ENCODE measurements at places on chromosomes 2 and 18. TPM values are rescaled to one million over a fixed set of nuclear protein-coding genes. Genes with fewer than 3 reads are reported as not detected.
A peak's percentile ranks its signal among the peaks of the same experiment; 100 is the strongest.

RNF125 gene
- polyA plus RNA-seq = 9.7 TPM

RTP5 gene
- polyA plus RNA-seq = not detected

SPP2 gene
- polyA plus RNA-seq = not detected

CPLX4 gene
- polyA plus RNA-seq = not detected

HK2 gene
- polyA plus RNA-seq = 5.9 TPM

PCARE gene
- polyA plus RNA-seq = 0.03 TPM

LYG1 gene
- 3.0 TPM for polyA plus RNA-seq

C1GALT1C1L gene
- 2.0 TPM for polyA plus RNA-seq

SERPINB11 gene
- not detected for polyA plus RNA-seq

HES6 gene
- 4.5 TPM for polyA plus RNA-seq

DNA sequence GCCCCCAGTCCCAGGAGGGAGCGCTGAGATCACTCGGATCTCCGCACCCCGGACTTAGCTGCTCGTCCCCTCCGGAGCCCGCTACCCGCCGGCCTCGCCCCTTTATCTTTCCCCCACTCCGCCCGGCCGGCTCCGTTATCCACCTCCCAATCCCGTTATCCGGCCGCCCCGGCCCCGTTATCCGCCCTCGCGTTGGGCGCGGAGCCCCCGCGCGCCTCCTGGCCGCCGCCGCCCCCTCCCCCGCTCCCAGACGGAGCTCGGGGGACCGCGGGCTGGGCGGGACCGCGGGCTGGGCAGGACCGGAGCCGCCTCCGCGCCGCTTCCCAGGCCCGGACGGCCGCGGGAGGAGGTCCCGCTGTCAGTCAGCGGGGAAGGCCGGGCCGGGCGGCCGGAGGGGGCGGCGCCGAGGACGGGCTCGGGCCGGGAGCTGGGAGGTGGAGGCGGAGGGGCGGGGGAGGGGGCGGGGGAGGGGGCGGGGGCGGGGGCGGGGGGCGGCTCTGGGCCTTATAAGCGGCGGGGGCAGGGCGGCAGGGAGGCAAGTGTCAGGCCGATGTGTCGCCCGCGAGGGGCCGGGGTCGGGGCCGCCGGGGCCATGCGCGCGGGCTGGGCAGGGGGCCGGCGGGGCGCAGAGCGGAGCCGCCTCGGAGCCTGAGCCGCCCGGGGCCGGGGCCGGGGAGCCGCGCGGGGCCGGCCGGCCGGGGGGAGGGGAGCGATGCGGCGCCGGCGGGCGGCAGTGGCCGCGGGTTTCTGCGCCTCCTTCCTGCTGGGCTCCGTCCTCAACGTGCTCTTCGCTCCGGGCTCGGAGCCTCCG lies at the start of gene PKDCC:
Gene PKDCC, plus strand, starts transcription at position 534 of the 811 bp plus-strand sequence. Its CDS starts 179 bp downstream, at position 713.
- DNase-seq = peak; percentile 90

DNA sequence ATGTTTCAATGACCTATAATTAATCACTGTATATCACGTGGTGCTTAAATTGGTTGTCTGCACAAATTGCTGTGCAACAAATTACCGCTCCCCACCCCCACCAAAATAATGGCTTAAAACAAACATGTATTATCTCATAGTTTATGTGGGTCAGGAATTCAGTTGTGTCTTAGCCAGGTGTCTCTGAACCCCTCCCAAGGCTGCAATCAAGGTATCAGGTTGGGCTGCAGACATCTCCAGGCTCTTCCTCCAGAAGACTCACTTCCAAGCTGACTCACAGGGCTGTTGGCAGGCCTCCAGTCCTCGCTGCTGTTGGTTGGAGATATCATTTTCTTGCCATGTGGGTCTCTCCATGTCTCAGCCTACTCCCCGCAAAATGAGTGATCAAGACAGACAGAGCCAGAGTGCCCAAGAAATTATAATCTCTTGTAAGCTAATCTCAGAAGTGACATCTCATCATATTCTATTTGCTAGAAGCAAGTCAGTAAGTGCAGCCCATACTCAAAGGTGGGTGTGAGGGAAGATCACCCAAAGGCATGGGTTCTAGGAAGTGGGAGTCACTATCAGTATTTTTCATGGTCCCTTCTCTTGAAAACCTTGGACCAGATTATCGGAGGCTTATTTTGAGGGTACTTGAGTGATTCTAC lies 38.4 kb downstream of the SPC25 start:
- DNase-seq = no peak

GRCh38 chr2:47301277-47301618 lies 101.7 kb upstream of the MSH2 start:
- DNase-seq = no peak

GRCh38 chr18:35142275-35142615 lies 98.6 kb upstream of the ZNF397 start:
- DNase-seq = no peak

DNA sequence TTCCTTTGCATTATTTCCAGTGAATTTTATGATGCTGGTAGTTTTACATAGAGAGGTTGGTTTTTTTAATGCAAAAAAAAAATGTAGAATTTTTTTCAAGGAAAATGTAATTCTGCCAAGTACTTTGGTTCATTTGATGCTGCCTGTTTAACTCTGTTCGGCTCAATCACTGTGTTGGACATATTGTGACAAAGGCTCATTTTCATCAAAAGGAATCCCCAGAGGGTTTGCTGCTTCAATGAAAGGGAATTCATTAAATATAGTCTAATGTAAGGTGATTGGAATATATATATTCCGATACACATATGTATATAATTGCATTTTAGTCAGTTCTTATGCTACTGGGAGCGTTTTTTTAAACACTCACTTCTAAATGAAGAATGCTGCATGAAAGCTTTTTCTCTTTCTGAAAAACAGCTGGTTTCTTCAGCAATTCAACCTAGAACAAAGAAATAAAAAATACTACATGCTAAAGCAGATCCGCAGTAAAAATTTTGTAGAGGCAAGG lies 314.6 kb upstream of the VWC2L start:
- DNase-seq = no peak

- no peak for DNase-seq
These were observed 64.9 kb upstream of the ZSWIM2 start for GRCh38 chr2:186913870-186914269.

DNA sequence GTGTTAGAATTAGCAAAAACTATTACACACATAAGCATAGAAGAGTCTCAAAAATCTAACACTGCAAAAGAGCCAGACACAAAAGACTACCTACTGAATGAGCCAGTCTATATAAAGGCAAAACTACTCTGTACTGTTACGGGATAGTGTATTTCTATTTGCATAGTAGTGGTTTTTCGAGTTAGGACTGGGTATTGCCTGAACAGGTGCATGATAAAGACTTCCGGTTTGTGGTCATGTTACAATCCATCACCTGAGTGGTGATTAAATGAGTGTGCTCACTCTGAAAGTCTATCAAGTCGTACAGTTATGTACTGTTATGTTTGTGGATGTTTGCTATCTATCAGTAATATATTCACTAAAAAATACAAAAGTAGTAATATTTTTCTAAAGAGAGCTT lies 523.3 kb upstream of the SYT4 start:
- DNase-seq = no peak

DNA sequence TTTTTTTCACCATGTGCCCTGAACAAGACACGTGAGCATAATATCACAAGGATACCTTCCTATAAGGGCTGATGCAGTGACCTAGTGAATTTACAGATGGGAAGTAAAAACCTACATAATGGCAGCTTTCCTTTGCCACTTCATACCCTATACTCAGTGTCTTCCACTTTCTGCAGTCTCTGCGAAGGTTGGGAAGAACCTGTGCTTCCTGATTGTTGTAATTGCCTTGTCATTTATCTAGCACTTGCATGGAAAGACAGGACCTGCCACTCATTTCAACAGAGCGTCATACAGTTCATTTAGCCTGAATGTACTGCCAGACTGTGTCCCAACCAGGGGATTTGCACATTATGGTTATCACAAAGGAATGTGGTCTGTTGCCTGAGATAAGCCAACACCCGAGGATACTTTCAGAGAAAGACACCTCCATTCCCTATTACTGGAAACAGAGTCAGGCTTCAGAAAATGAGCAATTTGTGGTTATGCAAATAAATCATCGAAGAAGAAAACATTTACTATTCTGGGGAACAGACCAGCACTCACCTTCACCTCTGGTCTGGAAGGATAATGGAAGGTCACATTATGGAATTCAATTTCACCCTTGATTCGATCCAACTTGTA lies 55.0 kb downstream of the ABCB11 start:
- no peak for DNase-seq

DNA sequence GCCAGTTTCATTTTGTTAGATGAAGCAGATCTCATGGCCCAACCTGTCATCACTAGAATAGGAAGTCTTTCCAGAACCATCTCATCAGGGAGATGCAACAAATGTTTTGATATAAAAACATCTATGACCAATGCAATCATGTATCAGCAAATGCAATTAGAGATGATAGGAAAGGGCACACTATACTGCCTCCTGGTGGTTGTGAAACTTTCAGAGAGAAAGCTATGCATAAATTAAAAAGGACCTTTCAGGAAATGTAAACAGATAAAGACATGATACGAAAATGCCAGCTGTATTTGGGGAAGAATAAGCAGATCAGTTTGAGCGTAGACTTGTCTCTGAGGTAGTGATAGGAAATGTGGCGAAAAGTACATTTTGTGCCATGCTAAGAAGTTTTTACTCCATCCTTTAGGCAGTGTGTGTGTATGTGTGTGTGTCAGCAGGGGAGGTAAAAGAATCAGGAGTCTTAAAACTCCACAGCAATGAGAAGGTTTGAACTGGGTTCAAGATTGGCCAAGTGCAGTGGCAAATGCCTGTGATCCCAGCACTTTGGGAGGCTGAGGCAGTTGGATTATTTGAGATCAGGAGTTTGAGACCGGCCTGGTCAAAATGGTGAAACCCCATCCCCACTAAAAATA lies 479.3 kb downstream of the CPS1 start:
- no peak for DNase-seq

DNA sequence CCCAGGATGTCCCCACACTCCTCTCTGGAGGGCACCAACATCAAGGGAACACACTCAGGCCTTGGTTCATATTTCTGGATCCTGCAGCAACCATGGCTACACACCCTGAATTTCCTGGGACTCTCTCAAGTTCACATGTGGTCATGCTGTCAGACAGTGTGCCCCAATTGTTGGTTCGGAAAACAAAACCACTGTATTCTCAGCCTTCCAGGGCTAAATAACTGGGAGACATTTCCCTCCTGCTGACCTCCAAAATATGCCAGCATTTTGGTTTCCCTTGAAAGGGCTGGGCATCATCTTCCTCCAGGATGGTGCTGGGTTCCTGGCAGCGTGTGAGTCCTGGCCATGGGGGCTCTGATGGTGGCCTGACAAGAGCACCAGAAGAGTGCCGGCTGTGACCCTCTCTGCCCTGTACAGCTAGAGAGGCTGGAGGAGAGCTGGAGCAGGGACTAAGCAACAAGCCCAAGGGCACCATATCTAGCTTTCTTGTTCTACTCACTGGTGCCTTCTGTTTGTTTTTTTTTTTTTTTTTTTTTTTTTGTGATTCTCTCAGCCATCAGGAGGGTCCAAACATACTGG lies 37.5 kb upstream of the WIPF1 start:
- DNase-seq = no peak

DNA sequence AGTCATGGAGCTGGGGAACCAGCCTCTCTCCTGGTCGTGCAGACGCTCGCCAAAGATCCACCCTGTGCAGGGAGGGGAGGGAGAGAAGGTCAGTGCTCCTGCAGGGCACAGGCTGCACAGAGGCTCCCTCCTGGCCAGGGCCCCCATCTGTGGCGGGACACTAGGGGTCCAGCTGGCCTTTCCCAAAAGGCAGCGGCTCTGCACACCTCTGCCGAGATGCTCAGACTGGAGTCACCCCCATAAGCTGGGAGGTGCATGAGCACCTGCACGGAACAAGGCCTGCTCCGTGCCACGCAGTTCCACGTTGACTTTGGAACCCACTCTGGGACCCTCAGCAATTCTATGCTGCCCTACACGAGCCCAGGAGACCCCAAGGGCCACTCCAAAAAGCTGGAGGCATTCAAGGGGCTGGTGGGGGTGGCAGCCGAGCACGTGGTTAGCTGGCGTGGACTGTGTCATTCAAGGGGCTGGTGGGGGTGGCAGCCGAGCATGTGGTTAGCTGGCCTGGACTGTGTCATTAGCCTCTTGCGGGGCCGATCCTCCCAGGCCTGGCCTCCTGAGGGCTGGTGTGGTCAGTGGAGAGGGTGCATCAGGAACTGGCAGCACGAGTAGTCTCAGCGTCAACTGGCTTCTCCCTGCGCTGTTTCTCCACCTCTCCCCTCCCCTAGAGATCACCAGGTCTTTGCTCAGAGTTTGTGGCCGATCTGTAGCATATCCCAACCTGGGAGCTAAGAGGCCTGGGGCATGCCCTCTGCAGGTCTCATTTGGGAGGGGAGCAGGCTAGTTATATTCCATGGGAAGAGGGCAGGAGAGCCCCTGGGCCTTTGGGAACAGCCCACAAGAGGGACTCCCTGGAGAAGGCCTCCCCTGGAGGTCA lies 9.8 kb downstream of the SNORC start:
- no peak for DNase-seq

DNA sequence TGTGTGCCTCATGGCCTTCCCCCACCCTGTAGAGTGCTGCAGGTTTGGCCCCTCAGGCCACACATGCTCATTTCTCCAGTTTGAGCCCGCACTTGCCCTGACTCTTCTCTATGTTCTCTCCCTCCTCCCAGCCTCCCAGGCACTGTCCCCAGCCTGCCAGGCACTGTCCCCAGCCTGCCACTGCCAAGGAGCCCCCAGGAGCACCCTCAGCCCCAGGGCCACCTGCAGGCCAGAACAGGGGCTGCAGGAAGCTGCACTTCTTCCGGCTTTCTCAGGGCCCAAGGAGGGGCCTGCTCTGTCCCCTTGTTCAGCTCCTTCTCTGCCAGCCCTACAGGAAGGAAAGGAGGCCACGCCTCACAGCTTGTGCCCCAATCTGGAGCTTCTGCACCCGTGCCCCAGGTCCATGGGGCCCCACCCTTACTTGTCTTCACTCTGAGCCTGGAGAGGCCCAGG lies 31.6 kb downstream of the CYP26B1 start:
- DNase-seq = no peak

- DNase-seq = peak; percentile 88
These were observed 19.9 kb upstream of the SCYGR1 start for GRCh38 chr2:227407591-227408151.

DNA sequence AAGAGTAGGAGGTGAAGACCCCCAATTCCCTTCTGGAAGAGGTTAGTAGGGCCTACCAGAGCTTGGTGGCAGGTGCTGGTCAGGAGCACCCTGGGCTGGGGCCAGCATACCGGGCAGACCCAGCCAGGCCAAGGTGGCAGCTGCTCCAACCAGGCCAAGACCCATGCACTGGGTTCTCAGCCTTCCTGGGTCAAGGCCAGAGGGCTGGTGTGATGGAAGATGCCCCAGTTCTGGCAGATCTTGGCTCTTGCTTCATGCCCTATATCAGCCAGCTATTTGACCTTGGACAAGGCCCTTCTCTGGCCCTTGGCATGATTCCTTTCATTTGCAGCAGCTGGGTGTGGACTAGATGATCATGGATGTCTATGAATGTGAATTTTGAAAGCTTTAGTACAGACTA lies 57.7 kb downstream of the PRKCE start:
- DNase-seq = no peak

- DNase-seq = no peak
These were observed 144.8 kb downstream of the RNF152 start for GRCh38 chr18:61748004-61748403.

GRCh38 chr18:47611649-47612048 lies 318.8 kb downstream of the SMAD2 start:
- DNase-seq = no peak

GRCh38 chr2:95526360-95527341 lies 42.1 kb upstream of the TRIM43B start:
- peak; percentile 90 for DNase-seq

All from left lung (tissue), 14 donors.